ENCODE measurements at places on chromosomes 2 and 18.

GRCh38 chr2:171181064-171182049, 20.7 kb upstream of the TLK1 start:
- no peak for DNase-seq

DNA sequence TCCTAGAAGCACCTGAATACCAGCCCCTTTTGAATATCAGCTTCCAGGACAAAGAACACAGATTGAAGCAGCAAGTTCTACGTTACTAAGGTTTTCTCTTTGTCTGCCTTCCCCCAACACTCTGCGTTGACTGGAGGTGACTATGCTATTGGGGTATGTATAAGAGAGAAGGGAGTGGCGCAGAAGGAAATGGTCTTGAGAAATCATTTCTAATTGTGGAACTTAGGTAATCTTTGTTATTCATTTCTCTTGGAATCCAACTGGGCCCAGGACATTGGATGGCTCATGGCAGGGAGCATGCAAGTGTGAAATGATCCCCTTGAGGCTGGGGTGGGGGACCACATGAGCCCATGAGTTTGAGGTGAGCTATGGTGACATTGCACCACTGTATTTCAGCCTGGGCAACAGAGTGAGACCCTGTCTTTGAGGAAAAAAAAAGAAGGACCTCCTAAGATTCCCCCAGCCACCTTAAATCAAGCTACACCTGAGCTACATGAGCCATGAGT, 29.7 kb downstream of the XDH start:
- no peak for DNase-seq

- no peak for DNase-seq
These were observed 120.7 kb upstream of the FHL2 start for GRCh38 chr2:105519516-105519915.

GRCh38 chr2:86753606-86754005, 33.5 kb downstream of the RMND5A start:
- no peak for DNase-seq

DNA sequence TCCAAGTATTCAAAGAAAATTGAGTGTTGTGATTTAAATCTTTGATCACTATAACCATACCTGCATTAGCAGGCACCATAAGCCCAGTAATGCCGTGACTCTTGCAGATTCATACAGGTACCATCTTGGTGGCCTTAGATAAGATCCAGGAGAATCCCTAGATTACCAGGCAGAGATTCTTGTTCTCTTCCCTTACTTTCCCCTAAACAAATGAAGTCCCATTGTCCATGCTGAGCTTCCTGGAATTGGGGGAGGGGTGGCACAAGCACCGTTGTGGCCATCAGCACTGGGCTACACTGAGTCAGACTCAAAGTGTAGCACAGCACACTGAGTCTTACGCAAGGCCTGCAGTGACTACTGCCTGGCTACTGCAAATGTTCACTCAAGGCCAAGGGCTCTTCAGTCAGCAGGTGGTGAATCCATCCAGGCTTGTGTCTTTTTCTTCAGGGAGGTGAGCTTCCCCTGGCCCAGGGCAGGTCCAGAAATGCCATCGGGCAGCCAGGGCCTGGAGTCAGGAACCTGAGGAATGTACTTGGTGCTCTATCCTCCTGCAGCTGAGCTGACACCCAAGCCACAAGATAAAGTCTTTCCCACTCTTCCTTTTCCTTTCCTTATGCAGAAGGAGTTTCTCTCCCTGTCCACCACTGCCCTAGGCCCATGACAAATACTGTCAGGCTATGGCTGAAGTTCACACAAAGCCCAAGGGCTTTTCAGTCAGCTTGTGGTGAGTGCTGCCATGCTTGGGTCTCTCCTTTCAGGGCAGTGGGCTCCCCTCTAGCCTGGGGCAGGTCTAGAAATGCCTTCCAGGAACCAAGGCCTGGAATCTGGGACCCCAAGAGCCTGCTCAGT, 52.6 kb downstream of the CD28 start:
- DNase-seq = no peak

Data from stimulated activated CD4-positive, alpha-beta T cell treated with anti-CD3 and anti-CD28 coated beads, Interleukin-1b, Interleukin-23, amount 100 ng/mL, for 4 hours (primary cell).